ENCODE measurements at places on chromosomes 4 and X.
A peak's percentile ranks its signal among the peaks of the same experiment; 100 is the strongest.

- DNase-seq: no peak
Measured at GRCh38 chrX:85215946-85216345, 27.6 kb downstream of the SATL1 start.

DNA sequence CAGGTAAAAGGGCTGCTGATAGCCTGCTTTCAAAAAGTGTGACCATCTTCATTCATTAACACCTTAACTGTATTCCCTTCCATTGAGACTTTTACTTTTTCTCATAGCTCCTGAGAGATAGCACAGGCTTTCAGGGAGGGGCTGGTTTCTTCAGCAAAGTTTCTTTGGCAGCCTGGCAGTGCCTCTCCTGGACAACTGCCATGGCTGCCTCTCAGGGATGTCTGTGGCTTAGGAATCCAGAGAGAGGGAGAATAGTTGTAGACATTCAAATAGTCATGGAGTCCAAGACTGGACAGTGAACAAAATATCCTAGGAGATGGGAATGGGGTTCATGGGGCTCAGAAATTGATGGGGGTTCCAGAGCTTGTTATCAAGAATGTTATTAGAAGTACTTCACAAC lies 81.1 kb downstream of the FAM47B start:
- DNase-seq: no peak

GRCh38 chrX:2767631-2768455 lies 16.0 kb downstream of the XG start:
- peak; percentile 19 for DNase-seq

DNA sequence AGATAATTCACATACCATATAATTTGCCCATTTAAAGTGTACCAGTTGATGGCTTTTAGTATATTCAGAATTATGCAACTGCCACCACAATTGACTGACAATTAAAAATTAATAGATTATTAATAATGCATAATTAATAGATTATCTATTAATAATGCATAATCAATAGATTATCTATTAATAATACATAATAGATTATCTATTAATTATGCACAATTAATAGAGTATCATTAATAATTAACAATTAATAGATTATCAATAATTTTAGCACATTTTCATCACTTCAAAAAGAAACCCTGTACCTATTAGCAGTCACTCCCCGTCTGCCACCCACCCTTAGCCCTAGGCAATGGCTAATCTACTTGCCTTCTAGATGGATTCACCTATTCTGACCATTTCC lies 108.6 kb upstream of the NR3C2 start:
- no peak for DNase-seq

DNA sequence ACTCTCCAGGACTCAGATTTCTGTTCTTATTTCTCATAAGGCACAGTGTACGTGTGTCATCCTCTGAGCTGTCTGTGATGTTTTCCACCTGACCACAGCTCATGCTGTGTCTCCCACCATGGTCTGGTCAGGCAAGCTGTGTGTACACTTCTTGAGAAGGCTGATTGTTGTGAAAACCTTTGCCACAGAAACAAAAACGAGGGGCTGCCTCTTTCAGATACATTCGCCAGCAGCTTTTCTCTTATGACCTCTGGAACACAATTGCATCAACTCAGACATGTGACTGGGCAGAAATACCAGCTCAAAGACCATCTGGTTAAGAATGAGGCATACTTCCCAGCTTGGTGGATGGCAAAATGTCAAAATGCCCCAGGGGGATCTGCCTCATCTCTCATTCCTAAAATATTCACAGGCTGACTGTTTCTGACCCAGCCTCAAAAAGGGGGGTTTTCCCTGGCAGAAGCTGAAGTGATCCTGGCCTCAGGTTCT lies 46.1 kb downstream of the PGRMC2 start:
- DNase-seq: peak; percentile 85
